CD4-positive, alpha-beta memory T cell (primary cell): ENCODE measurements at places on chromosomes 4 and X. TPM values are rescaled to one million over a fixed set of nuclear protein-coding genes. Genes with fewer than 3 reads are reported as not detected.

PGRMC2 gene
- polyA plus RNA-seq = 16.5 TPM

NIPAL1 gene
- 0.65 TPM for polyA plus RNA-seq

NEUROG2 gene
- polyA plus RNA-seq = not detected

DNA sequence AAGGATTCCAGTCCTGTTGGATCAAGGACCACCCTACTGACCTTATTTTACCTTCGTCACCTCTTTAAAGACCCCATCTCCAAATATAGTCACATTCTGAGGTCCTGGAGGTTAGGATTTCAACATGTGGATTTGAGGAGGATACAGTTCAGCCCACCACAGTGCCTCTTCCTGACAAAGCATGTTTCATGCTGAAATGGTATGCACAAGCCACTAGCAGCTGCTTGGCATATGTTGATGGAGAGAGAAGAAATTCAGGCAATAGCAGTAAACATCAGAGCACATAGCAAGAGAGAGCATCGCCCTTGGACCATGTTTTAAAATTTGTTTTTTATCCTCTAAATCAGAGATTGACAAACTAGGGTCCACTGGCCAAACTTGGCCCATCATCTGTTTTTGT, 172.1 kb downstream of the PRKX start:
- no peak overlapping the region for H3K27ac ChIP-seq
- H3K4me1 ChIP-seq = no peaks in the 10 kb centered on the region
- DNase-seq = no peak
- H3K4me3 ChIP-seq = no peak overlapping the region

- H3K27ac ChIP-seq = no peak overlapping the region
- no peaks in the 10 kb centered on the region for H3K27me3 ChIP-seq
- DNase-seq = no peak
- H3K36me3 ChIP-seq = no peaks in the 10 kb centered on the region
- H3K4me3 ChIP-seq = no peak overlapping the region
These were observed 19.1 kb downstream of the HPGD start for GRCh38 chr4:174503079-174503715.

DNA sequence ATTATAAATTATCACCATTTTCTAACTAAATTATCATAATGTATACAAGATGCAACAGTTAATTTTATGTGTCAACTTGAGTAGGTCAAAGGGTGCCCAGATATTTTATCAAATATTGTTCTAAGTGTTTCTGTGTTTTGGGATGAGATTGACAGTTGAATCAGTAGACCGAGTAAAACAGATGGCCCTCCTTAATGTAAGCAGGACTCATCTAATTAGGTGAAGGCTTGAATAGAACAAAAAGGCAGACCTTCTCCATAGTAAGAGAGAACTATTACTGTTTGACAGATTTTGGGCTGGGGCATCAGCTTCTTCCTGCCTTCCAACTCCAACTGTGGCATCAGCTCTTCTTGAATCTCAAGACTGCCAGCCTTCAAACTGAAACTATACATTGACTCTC, 185.8 kb downstream of the TRAM1L1 start:
- no peaks in the 10 kb centered on the region for H3K27me3 ChIP-seq
- H3K4me3 ChIP-seq = no peak overlapping the region
- DNase-seq = no peak
- no peaks in the 10 kb centered on the region for H3K4me1 ChIP-seq

- no peak overlapping the region for H3K4me3 ChIP-seq
- H3K27me3 ChIP-seq = no peaks in the 10 kb centered on the region
- H3K36me3 ChIP-seq = no peaks in the 10 kb centered on the region
- DNase-seq = no peak
- H3K4me1 ChIP-seq = no peaks in the 10 kb centered on the region
These were observed 3.0 kb upstream of the ATP1B4 start for GRCh38 chrX:120358737-120359456.

GRCh38 chr4:5870701-5871100, 22.2 kb downstream of the CRMP1 start:
- H3K27ac ChIP-seq = no peak overlapping the region
- H3K4me3 ChIP-seq = no peak overlapping the region
- peaks cover 16% of the 10 kb centered on the region for H3K4me1 ChIP-seq

- H3K36me3 ChIP-seq = no peaks in the 10 kb centered on the region
- H3K27me3 ChIP-seq = no peaks in the 10 kb centered on the region
- DNase-seq = no peak
- H3K27ac ChIP-seq = no peak overlapping the region
- H3K4me3 ChIP-seq = no peak overlapping the region
- peaks cover 31% of the 10 kb centered on the region for H3K4me1 ChIP-seq
These were observed 7.2 kb downstream of the RAB33B start for GRCh38 chr4:139461022-139461628.

GRCh38 chr4:3178351-3178750, 70.6 kb upstream of the MSANTD1 start:
- H3K4me3 ChIP-seq = no peak overlapping the region
- no peaks in the 10 kb centered on the region for H3K27me3 ChIP-seq
- no peaks in the 10 kb centered on the region for H3K4me1 ChIP-seq
- peaks cover 57% of the 10 kb centered on the region for H3K36me3 ChIP-seq
- no peak for DNase-seq

GRCh38 chr4:4714331-4714730, 145.1 kb upstream of the MSX1 start:
- H3K27ac ChIP-seq = no peak overlapping the region
- no peak for DNase-seq
- H3K4me1 ChIP-seq = no peaks in the 10 kb centered on the region
- no peaks in the 10 kb centered on the region for H3K36me3 ChIP-seq
- no peak overlapping the region for H3K4me3 ChIP-seq
